ENCODE measurements at places on chromosomes 4 and X.
A peak's percentile ranks its signal among the peaks of the same experiment; 100 is the strongest.

- no peak for DNase-seq
Measured at GRCh38 chr4:113524096-113524495, 237.4 kb downstream of the CAMK2D start.

- no peak for DNase-seq
Measured at GRCh38 chr4:107330916-107331315, 294.8 kb upstream of the DKK2 start.

DNA sequence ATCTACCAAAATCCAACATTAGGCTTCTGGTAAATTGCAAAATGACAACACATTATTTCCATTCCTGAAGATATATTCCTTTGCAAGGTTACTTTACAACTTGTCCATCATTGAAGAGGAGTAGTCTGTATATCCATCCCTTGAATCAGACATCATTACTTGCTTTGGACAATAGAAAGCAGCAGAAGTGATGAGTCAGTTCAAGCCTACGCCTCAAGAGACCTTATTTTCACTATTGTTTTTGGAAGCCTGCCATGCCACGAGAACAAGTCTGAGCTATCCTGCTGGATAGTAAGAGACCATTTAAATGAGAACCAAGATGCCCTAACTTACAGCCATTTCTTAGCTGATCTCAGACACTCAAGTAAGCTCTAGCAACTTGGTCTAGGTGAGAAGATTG, 246.0 kb upstream of the HHIP start:
- no peak for DNase-seq

DNA sequence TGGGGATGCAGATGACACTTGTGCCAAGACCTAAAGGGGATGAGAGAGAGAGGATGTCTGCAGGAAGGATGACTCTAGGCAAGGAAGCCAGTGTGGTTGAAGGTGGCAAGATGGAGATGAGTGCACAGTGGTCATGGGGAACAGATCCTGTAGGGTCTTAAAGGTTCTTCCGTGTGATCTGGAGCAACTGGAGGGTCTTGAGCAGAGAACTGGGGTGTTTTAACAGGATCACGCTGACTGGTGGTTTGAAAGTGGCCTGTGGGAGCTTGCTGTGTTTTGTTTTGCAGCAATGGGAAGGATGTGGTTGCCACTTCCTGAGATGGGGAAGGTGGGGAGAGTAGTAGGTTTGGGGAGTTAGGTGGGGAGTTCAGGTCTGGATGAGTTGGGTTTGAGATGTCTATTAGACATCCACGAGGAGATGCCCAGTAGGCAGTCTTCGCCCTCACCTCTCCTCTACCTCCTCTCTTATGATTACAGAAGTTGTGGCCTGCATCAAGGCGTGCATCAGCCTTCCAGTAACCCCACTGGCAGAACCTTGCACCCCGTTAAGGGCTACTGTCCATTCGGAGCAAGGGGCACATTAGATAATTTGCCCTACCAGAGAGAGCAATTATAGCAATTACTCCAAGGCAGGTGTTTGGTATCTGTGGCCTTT, 1.4 kb upstream of the STBD1 start:
- no peak for DNase-seq

- no peak for DNase-seq
Measured at GRCh38 chrX:136146614-136147314, 569 bp upstream of the FHL1 start.

GRCh38 chr4:175176710-175177109, 258.6 kb downstream of the ADAM29 start:
- no peak for DNase-seq

GRCh38 chrX:136742721-136743379, 37.9 kb downstream of the ARHGEF6 start:
- no peak for DNase-seq

DNA sequence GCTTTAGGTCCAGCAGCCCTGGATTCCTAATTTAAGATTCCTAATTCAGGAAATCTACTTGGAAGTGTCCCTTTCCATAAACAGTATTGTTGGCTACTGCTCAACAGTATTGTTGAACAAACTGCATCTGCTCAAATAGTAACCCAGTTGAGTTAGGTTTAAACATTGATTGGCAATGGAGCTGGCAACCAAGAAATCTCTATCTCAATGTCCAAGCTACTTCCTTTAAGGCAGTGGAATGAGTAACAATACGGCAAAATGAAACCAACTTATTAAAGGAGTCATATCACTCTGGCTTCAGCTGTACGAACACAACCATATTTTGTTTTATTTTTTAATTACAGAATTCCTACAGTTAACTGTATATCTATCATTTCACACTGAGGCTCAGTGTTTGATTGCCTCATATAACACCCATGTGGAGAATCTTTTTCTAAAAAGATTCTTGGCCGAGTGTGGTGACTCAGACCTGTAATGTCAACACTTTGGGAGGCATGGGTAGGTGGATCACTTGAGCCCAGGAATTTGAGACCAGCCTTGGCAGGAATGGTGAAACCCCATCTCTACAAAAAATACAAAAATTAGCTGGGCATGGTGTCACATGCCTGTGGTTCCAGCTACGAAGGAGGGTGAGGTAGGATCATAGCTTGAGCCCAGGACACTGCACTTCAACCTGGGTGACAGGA, 71.7 kb upstream of the IL13RA1 start:
- DNase-seq: no peak

DNA sequence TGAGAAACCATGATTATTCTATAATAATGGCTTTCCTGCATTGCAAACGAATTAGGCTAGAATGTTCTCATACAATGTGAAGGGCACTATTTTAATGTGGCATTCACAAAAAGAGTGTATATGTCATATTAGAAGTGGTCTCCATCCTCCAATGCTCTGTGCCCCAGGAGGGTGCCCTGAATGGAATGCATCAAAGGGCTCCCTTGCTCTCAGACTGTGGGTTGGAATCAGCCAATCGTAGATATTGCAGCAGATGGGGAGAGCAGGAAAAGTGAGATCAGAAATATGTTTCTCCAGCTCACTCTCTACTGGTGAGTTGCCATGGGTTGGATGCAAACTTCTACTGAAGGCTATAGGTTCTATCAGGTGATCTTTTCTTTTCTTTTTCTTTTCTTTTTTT, 11.9 kb upstream of the NSUN7 start:
- no peak for DNase-seq

DNA sequence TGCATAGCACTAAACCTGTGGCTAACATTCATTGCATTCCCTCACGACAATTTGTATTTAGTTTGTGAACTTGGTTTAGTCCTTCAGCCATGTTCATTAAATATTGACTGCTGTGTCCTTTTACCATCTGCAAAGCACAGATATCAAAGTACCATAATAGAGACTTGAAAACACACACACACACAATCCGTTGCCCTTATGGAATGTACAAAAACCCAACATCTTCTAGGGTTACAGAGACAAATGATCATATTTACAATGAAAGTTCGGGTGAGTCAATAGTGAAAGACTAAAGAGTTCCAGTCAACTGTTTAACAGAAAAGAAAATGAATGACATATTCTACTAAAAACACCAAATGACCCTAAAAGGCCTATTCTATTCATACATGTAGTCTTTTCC, 50.8 kb upstream of the TXK start:
- DNase-seq: no peak

- DNase-seq: no peak
Measured at GRCh38 chr4:182306792-182307507, 63.7 kb downstream of the TENM3 start.

GRCh38 chr4:107658400-107659336, 61.4 kb downstream of the PAPSS1 start:
- DNase-seq: no peak

DNA sequence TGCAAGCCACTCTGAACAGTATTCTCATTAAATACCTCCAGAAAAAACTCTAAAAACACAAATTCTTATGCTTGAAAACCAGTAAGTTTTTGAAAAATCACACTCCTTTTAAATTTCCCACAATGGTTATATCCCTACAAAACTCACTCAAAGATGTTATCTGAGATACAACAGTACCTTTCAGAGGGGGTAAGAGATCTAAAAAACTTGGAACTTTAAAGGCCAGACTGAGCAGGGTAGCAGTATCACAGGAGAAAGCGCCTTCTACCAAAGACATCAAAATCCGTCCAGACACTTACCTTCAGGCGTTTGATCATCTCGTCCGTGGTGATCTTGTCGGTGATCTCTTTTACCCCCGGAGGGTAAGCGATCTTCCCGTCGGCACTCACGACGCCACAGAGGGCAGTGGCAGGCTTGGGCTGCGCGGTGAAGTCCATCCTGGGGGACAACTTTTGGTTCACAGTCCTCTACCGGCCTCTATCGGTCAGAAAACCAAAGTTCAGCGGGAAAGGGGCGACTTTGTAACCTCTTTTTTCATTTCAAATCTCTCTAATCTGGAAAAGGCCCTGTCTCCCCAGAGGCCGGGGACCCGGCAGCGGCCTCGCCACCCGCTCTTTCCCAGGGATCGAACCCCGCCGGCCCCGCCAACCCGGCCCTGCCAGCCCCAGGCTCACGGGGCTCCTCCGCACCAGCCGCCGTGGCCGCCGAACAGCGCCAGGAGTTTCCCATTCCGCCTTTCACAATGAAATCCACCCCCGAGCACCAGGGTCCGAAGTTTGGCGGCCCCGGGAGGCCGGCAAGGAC, 1.4 kb downstream of the PDS5A start:
- peak; percentile 59 for DNase-seq

DNA sequence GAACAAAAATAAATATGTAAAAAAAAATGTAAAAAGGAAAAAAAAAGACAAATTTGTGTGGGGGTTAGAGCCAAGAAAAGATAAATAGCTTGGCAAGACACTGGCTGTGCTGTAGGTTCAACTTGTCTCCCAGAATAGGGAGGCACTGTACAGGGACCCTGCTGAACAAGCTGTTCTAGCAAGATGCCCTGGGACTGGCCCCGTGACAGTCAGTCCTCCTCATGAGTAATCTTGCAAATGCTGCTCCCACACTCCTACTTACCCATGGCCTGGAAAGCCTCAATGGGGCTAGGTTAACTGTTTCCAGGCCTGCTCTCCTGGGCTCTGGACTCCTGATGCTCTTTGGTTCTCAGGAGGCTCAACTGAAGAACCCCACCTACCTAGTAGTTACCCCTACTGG, 106.8 kb downstream of the ATG4A start:
- no peak for DNase-seq

- DNase-seq: no peak
Measured at GRCh38 chr4:188218392-188218791, 79.2 kb downstream of the TRIML1 start.

DNA sequence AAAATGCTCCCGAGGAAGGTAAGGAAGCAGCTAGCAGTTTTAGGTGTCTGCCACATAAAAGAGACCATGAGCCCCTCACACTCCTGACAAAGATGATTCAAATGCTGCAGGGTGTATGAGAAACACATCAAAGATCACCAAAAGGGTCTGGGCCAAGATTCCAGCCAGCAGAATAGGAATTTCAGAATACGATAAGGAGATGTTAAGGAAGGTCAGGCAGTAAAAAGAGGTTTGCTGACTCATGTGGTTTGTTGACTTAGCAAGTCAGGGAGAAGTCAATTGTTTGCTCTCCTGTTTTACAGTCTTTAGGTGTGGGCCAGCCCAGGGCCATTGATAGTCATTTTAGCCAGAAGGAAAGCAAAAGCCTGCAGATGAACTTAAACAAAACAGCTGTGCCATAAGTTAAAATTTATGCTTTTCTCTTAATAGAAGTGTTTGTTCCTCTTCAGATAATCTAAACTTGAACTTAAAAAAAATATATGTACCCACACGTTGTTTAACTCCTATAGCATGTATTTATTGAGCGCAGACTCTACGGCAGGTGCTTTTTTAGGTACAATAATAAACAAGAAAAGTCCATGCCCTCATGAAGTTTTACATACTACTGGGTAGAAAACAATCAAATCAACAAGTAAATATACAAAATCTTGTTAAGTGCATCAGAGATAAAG, 115.6 kb downstream of the CAMK2D start:
- no peak for DNase-seq

DNA sequence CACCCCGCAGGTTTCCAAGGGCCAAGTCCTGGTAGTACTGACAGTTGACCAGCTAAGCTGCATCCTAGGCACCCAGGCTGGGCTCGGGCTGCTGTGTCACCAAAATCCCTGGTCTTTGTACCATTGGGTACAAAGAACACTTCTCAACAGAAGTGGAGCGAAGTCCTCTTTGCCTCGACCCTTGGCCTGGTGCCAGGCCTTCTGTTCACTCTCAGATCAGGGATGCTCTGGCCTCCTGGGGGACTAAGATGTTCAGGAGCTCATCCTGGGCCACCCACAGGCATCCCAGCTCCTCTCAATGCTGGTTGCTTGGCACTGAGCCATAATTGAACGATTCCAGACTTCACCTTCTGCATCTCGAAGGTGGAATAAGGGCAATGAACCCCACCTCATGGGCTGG, 13.8 kb upstream of the SLC2A9 start:
- DNase-seq: no peak

GRCh38 chrX:111337067-111337637, 66.9 kb upstream of the CAPN6 start:
- DNase-seq: no peak
